Activated CD4-positive, alpha-beta T cell treated with anti-CD3 and anti-CD28 coated beads for 36 hours (primary cell): ENCODE measurements at places on chromosomes 12 and 14. TPM values are rescaled to one million over a fixed set of nuclear protein-coding genes. Genes with fewer than 3 reads are reported as not detected.

DNA sequence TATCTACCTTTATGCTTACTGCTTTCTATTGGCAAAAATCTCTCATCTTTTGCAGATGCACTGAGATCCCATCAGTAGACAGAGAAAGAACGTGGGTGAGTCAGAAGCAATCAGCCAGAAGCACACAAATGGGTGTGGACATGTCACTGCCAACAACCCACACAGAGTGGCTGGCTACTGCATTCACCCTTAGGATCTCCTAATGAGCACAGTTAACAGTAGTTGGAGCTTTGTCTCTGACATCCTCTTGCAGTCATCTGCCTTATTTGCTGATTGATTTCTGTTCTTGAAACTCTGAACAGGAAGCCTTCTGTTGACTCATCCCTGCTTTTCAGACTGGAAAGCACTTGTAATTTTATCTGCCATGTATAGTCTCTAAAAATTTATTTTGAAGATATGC lies 117.2 kb downstream of the RGS6 start:
- peak; percentile 69 for DNase-seq

DNA sequence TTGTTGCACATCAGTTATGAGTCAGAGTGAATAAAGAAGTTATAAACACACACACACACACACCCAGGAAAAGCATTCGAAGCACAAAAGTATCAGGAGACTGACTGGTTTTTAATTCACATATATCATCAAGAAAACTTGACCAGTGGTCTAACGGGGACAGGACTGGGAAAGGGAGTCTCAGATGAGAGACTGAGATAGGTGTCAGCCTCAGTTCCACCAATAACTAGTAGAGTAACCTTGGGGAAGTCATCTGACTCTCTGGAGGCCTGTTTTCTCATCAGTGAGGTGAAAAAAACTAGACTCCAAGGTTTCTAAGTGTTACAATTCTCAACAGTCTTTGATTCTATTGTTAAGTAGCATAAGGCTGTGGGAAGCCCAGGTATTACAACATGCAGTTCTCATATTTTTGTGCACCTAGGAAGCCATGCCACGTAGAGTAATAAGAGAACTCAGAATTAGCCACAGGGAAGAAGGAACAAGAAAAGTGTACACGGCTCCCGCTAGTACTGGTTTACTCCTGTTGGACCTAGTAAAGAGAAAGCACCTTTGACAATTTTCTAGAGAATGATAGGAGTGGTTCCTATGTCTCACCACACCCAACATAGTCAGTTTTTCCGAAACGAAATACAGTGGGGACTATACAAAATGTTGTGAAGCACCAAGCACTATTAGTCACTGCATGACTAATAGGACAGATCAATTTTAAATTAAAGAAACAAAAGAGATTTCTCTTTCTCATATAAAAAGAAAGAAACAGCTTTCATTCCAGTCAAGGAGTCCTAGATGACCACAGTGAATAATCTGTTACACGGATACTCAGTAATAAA lies 5.0 kb downstream of the PPTC7 start:
- DNase-seq, result peak; percentile 61

DNA sequence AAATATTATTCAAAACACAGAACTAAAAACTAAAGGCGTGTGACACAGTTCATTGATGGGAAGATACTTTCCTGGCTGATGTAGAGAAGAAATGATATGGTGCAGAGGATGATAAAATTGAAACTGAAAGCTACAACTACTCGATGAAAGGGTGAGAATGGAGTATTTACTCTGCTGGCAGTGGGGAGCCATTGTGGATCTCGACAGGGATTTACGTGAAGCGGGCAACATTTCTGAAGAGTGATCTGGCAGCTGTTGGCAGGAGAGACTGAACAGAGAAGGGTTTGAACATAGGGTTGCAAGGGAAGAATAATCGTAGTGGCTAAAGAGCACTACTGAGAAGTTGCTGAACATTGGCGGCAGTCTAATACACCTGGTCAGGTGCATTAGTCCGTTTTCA lies 464.9 kb downstream of the PDZRN4 start:
- no peak for DNase-seq

- peak; percentile 68 for DNase-seq
Observed at GRCh38 chr14:34713681-34714319, 593 bp downstream of the CFL2 start.

Gene NFE2
- total RNA-seq, result not detected

Gene WNT1
- total RNA-seq, result not detected

Gene NUP107
- total RNA-seq, result 136 TPM

Gene HOXC11
- not detected for total RNA-seq
